ENCODE measurements at places on chromosomes 3 and 15. TPM values are rescaled to one million over a fixed set of nuclear protein-coding genes. Genes with fewer than 3 reads are reported as not detected.

DNA sequence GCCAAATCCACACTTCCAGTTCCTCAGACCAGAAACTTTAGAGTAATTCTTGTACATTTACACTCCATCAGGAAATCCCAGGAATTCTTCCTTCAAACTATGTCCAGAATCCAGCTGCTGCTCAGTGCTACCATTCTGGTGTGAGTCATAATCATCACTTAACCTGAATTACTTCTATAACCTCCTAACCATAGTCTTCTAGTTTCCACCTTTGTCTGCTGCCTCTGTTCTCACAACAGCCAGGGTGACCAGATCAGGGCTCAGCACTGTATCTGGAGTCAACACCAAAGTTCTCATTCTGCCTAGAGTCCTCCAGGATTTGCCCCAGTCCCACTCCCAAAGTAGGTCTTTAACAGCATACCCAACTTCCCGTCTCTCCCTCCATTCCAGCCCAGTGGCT is 3.4 kb downstream of the CLDND1 start:
- H3K4me1 ChIP-seq = peaks cover 13% of the 10 kb centered on the region
- H3K36me3 ChIP-seq = no peaks in the 10 kb centered on the region
- H3K27me3 ChIP-seq = no peaks in the 10 kb centered on the region
- H3K27ac ChIP-seq = no peak overlapping the region
- H3K4me3 ChIP-seq = no peak overlapping the region

DNA sequence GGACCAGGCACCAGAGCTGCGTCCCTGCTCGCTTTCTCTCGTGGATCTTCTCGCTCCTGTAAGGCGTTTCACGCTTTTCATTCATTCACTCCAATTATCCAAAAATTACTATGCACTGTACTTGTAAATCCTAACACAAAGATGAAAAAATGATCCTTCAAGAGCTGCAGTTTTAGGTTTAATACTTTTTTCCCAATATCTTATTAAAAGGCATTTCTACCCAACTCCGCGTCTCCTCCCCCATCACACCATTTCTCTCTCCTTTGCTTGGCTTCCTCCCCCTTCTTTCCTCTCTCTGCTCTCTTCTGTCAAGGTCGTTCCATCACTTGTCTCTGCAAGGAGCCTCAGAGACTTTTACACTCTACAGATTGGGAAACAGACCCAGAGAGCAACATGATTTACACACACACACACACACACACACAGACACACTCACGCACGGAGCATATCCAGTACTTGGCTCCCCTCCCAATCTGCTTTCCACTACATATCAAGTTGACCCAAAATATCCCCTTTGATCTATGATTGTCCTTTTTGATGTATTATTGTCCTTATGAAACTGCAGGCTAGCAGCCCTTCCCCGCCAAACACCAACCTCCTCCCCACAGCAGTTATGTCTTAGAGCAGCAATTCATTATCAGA is 479 bp upstream of the CLDN1 start:
- no peak for DNase-seq
- H3K27me3 ChIP-seq = peaks cover 11% of the 10 kb centered on the region
- H3K36me3 ChIP-seq = no peaks in the 10 kb centered on the region
- H3K4me3 ChIP-seq = peak overlapping the region; percentile 48
- H3K27ac ChIP-seq = no peak overlapping the region
- no peaks in the 10 kb centered on the region for H3K4me1 ChIP-seq

SMCO1 gene
- total RNA-seq = not detected

PSTPIP1 gene
- total RNA-seq = 35.2 TPM

GRCh38 chr15:35111861-35112260 is 26.8 kb upstream of the NANOGP8 start:
- H3K27me3 ChIP-seq = no peaks in the 10 kb centered on the region
- no peaks in the 10 kb centered on the region for H3K4me1 ChIP-seq
- DNase-seq = no peak
- H3K27ac ChIP-seq = no peak overlapping the region

- no peak overlapping the region for H3K27ac ChIP-seq
- no peak for DNase-seq
- peaks cover 7% of the 10 kb centered on the region for H3K4me1 ChIP-seq
- no peak overlapping the region for H3K4me3 ChIP-seq
Observed at GRCh38 chr3:194585880-194586281, 47.3 kb downstream of the TMEM44 start.

DNA sequence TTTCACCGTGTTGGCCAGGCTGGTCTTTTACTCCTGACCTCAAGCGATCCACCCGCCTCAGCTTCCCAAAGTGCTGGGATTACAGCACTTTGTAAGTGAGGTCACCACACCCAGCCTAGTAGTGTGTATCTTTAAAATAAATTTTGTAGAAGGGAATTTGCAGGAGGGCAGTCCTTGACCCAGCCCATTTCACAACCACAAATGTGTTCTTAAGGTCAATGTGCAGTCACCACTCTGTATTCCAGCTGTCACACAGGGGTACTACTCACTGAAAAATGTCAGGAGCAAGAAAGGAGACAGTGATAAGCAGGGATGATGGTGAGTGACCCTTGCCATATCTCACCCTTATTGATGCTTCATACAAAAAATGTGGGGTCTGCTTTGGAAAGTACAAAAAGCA is 98.5 kb downstream of the FRMD5 start:
- no peak for DNase-seq
- no peaks in the 10 kb centered on the region for H3K36me3 ChIP-seq
- H3K27me3 ChIP-seq = no peaks in the 10 kb centered on the region
- no peak overlapping the region for H3K4me3 ChIP-seq
- H3K27ac ChIP-seq = no peak overlapping the region
- no peaks in the 10 kb centered on the region for H3K4me1 ChIP-seq

GRCh38 chr15:78762985-78763795 is 48.1 kb downstream of the ADAMTS7 start:
- no peaks in the 10 kb centered on the region for H3K27me3 ChIP-seq
- no peak overlapping the region for H3K27ac ChIP-seq
- H3K36me3 ChIP-seq = no peaks in the 10 kb centered on the region
- DNase-seq = no peak

DNA sequence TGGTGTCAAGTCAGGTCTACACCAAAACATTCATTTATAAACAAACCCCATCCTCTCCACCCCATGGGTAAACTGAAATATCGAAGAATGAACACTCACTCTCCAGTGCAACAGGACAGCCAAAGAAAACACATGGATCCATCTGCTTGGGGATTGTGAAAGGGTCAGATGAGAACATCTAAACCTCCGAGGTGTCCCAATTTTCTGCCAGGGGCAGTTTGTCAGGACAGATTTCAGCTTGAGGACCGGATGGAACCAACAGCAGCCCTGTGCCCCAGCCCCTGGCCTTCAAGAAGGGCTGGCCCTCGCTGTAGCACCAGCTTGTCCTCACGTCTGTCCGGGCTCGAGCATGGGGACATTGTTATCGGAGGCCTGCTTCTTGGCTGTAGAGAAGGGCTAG is 45.5 kb downstream of the PCSK6 start:
- H3K4me1 ChIP-seq = peaks cover 3% of the 10 kb centered on the region
- no peaks in the 10 kb centered on the region for H3K27me3 ChIP-seq
- DNase-seq = no peak
- no peaks in the 10 kb centered on the region for H3K36me3 ChIP-seq
- H3K4me3 ChIP-seq = no peak overlapping the region

C2CD4B gene
- total RNA-seq = 2.7 TPM

DNA sequence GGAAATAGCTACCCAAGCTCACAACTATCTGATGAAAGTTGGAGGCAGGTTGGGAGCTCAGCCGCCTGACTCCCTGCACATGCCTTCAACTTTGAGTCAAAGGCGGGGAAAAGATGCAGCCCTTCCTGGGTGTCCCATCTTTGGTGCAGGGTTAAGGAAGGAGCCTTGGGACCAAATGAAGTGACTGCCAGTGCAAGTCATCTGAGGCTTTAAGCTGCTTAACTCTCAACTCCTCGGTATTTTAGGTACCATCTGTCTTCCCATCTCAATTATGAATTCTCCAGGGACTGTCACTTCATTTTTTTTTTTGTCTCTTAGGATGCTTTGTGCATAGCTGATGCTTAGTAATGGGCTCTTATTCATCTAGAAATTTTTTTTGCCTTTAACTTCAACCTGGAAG is 408.8 kb upstream of the C2CD4B start:
- H3K4me3 ChIP-seq = no peak overlapping the region
- no peak overlapping the region for H3K27ac ChIP-seq
- no peaks in the 10 kb centered on the region for H3K36me3 ChIP-seq
- H3K4me1 ChIP-seq = peaks cover 8% of the 10 kb centered on the region

GRCh38 chr3:168088106-168088720 is 7.5 kb downstream of the GOLIM4 start:
- H3K27ac ChIP-seq = peak overlapping the region; percentile 36
- no peaks in the 10 kb centered on the region for H3K36me3 ChIP-seq
- no peak overlapping the region for H3K4me3 ChIP-seq
- H3K4me1 ChIP-seq = peaks cover 62% of the 10 kb centered on the region
- no peaks in the 10 kb centered on the region for H3K27me3 ChIP-seq

TAGLN3 gene
- 0.68 TPM for total RNA-seq

DNA sequence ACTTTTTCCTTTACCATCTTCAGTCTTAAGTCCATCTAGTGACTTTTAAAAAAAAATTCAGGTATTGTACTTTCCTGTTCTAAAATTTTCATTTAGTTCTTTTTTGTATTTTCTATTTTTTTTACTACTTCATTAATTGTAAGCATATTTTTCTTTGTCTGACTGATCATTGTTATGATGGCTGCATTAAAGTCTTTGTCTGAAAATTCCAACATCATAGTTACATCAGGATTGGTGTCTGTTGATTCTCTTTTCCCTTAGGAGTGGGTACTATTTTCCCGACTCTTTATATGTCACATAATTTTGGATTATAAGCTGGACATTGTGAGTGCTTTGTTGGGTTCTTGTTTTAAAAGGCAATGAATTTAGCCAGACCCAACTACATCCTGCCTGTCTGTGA is 34.9 kb upstream of the POLR2M start:
- no peaks in the 10 kb centered on the region for H3K36me3 ChIP-seq
- peaks cover 6% of the 10 kb centered on the region for H3K27me3 ChIP-seq
- H3K4me1 ChIP-seq = peaks cover 18% of the 10 kb centered on the region
- no peak overlapping the region for H3K4me3 ChIP-seq

DNA sequence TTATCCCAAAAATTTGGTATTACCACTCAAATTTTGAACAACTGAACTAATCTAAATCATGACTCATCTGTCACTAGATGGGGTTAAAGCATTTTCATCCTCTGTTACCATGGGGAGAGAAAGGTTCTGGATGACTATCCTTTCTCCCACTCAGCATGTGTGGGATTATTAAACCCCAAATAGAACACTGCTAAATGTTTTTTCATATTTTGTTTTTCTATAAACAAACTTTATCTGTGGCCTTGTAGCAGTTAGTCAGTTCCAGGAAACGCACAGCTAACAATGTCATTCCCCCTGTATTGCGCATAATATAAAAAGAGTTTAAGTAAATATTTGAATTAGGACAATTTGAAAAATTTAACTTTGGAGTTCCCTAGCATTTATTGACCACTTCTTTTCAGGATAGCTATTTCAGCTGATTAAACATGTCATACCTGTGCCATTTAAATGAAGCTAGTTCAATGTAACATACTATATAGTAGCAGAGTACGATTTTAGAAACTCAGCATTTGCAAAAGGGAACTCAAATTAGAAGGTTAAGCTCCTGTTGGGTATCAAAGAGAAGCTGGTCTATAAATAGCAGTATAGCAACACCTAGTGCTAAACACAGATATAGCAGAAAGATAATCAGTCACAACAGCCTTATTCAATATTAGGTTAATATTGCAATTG is 9.2 kb upstream of the TMEM212 start:
- no peak for DNase-seq
- peaks cover 9% of the 10 kb centered on the region for H3K4me1 ChIP-seq
- H3K36me3 ChIP-seq = no peaks in the 10 kb centered on the region

CIDEC gene
- total RNA-seq = 1.00 TPM

DNA sequence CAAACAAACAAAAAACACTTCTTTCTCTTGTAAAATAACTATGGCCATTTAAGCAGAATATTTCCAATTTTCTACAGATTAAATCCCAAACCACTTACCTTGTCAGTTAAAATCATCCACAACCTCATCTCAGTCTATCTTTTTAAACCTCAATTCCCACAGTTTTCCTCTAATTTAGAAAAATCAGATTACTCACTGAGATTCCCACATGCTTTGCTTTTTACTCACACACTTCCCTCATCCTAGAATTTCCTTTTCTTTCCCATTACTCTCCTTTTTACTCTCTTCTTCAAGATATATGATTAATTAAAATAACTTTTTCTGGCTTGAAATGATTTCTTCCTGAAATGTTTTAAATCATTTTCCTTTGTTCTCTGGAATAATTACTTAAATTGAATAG is 790.7 kb downstream of the ROBO1 start:
- no peak overlapping the region for H3K4me3 ChIP-seq
- H3K27me3 ChIP-seq = no peaks in the 10 kb centered on the region
- no peaks in the 10 kb centered on the region for H3K36me3 ChIP-seq
- no peaks in the 10 kb centered on the region for H3K4me1 ChIP-seq
- DNase-seq = no peak

BFSP2 gene
- total RNA-seq = not detected

DNA sequence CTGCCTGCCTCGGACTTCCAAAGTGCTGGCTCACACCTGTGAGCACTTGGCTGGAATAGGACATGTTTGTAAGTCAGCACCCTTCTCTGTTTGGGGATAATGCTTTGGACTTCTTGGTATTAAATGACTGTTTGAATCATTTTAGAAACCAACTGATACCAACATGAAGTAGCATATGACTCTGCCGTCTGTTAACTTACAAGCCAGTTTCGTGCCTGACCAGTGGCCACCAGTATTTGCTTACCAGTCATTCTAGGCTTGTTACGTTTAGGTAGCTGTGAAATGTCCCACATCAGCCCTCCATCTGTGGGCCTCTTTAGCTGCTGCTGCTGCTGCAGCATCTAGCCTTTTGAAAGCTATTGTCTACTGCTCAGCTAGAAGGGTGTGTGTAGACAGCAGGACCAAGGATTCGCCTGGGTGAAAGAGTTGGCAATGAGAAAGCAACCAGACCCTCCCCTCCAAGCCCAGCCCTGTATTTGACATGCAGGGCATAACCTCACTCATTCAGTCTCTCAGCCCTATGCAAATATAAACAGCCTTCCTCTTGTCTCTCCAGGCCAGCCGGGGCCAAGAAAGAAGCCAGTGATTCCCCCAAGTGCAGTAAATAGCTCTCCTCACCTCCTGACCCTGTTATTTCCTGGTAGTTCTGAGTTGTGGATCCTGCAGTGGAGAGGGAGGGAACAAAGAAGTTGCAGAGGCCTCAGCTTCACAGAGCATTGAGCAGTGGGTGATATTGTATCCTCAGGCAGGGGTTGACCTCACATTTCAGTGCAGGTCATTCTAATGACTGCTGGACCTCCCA is 51.0 kb downstream of the NKIRAS1 start:
- DNase-seq = peak; percentile 22
- H3K4me1 ChIP-seq = peaks cover 39% of the 10 kb centered on the region
- no peaks in the 10 kb centered on the region for H3K27me3 ChIP-seq
- H3K36me3 ChIP-seq = no peaks in the 10 kb centered on the region
- H3K27ac ChIP-seq = no peak overlapping the region

CPNE4 gene
- total RNA-seq = not detected

- no peaks in the 10 kb centered on the region for H3K36me3 ChIP-seq
- H3K4me1 ChIP-seq = no peaks in the 10 kb centered on the region
- peak overlapping the region; percentile 6 for H3K27ac ChIP-seq
- H3K4me3 ChIP-seq = no peak overlapping the region
Observed at GRCh38 chr15:68782589-68783161, 38.0 kb downstream of the ANP32A start.

- DNase-seq = no peak
- H3K27me3 ChIP-seq = no peaks in the 10 kb centered on the region
- H3K27ac ChIP-seq = peak overlapping the region; percentile 95
- no peaks in the 10 kb centered on the region for H3K36me3 ChIP-seq
- peak overlapping the region; percentile 75 for H3K4me3 ChIP-seq
Observed at GRCh38 chr3:138593488-138594149, 441 bp downstream of the CEP70 start.

Data from transverse colon (tissue), 4 donors.